ENCODE measurements at places on chromosomes 6 and 20.

GRCh38 chr6:36925809-36926208, 28.7 kb upstream of the PI16 start:
- no peak for DNase-seq

DNA sequence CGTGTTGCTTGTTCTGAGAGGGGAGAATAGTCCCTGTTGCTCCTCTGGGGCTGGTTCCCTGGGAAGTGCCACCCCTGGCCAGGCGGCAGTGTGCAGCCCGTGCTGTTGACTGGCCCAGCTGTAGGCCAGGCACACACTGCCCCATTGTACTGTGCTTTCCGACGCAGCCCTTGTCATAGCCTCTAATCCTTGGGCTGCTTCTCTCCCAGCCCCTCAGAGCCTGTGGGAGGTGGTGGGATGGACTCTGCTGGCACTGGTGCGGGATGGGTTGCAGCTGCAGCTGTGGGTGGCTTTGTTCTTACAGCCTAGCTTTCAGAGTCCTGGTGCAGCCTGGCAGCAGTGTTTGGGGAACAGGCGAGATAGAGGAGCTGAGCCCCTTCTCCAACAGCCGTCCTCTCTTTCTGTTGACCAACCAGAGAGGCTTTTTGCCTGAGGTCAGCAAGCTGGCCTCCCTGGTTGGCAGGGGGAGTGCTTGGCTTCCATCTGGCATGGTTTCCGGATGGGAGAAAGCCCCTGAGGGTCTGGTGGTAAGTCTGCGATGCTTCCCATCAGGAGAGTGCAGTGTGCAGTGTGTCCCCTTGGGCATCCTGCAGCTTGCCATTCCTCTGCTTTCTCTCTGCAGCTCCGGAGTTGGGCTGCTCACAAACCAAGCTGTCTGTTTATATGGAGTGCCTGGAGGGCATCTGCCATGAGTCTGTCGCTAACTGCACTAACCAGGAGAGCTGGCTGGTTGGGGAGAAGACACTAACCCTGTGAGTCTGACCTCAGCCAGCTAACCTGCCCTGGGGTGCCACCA, 12.1 kb downstream of the TJAP1 start:
- DNase-seq, result no peak

DNA sequence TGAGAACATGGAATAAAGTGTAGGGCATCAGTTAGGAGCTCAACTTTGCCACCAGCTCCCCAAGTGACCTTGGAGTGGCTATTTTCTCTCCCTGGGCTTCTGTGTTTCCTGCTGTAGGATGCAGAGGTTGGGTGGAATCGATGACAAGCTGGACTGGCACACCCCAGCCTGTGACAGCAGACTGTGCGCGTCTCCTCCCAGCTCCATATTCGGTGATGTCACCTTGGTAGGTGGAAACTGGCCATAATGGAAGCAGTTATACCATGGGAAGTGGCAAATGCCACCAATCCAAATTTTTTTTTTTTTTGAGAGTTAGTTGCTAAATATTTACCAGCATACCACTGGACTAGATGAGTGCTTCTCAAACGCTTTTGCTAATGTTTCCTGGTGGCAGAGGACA, 85.2 kb downstream of the BANF2 start:
- no peak for DNase-seq

GRCh38 chr6:170152989-170153388, 137.9 kb downstream of the DLL1 start:
- DNase-seq, result peak; percentile 65

- no peak for DNase-seq
Observed at GRCh38 chr6:97978855-97979271, 695.8 kb upstream of the MMS22L start.
